ENCODE measurements at places on chromosomes 12 and 14.

GRCh38 chr12:59173695-59174094 is 253.4 kb upstream of the LRIG3 start:
- no peak for DNase-seq

DNA sequence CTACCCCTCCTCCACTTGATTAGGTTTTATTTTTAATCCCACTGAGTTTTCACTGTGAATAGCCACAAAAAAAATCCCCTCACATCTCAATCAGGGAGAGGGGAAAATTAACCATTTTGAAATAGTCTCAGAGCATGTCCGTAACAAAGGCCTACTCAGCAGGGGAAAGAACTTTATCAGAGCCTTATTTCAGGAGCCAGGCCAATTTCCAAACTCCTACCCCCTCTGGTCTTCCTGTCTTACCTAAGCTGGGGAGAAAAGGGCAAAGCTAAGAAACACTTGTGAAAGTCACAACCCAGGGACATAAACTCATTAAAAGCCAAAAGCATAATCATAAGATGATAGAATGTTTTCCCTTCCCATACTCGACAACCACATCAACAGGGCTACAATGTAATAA is 260.3 kb upstream of the DIO3 start:
- DNase-seq = no peak

DNA sequence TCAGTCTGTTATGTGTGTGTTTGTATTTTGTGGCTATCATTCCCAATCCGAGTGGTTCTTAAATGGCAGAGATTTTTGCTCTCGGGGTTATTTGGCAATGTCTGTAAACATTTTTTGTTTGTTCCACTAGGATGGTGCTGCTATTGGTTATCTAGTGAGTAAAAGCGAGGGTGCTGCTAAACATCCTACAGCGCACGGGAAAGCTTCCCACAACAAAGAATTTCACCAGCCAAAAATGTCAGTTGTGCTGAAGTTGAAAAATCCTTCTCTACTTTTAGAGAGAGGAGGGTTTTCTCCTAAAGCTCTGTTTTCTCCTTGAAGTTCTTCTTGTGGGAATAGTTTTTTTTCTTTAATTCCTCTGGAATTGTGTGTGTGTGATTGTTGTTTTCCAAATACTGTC is 2.4 kb downstream of the EXD2 start:
- no peak for DNase-seq

- DNase-seq = no peak
Measured at GRCh38 chr12:3469711-3470110, 21.3 kb upstream of the PRMT8 start.

GRCh38 chr12:110006115-110006514 is 6.9 kb downstream of the ANKRD13A start:
- DNase-seq = no peak

DNA sequence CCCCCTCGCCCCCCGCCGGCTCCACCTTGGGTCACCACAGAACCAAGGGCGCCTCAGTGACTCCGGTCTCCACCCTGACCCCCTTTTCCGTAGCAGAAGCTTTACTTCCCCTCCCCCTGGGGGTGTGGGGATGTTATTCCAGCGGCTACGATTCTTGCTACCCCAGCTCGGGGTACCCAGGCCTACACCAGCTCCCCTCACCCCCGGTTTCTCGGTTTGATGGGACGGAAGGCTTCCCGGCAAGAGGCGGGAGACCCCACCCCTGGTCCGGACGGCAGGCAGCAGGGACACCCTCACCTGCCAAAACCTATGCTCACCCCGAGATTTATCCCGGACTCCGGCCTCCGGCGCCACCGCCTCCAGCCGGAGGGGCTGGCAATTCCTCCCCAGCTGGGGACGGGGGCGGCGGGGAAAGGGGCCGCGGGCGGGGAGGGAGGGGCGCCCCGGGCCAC is 619 bp downstream of the RAB15 start:
- no peak for DNase-seq

GRCh38 chr12:80884651-80885050 is 53.1 kb downstream of the LIN7A start:
- DNase-seq = no peak

DNA sequence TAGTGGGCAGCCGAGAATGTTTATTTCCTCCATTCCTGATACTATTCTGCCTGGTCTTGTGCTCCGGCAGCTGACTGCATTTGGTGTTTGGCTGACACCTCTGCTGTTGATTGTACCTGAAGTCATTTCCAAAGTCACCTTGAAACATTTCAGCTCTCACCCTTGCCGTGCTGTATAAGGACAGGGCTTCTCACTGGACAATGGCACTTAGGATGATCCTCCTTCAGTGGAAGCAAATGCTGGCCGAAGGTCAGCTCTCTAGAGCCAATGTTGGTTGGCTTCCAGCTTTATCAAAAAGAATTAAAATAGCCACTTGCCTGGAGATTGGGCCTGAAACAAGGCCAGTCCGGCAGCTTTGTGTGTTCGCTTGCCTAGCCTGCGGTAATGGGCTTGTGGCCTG is 44.0 kb downstream of the ACACB start:
- DNase-seq = no peak

- DNase-seq = no peak
Measured at GRCh38 chr12:44127966-44128710, 292.3 kb downstream of the TMEM117 start.

- DNase-seq = no peak
Measured at GRCh38 chr12:133106253-133106652, 23.8 kb downstream of the ZNF891 start.

DNA sequence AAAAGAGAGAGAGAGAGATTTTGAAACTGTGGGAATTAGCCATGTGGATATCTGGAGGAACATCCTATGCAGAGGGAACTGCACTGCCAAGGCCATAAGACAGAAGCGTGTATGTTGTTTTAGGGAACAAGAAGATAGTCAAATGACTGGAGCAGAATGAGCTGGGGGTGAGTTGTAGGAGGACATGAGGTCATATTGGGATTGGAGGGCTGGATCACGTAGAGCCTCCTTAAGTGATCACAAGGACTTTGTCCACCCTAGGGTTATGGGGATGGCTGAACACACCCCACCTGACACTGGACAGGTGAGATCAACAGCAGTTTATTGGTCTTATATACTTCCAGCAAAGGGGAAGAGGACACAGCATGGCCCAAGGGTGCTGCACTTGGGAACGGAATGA is 8.2 kb upstream of the CGRRF1 start:
- no peak for DNase-seq

GRCh38 chr14:64762044-64763034 is 58.1 kb downstream of the PLEKHG3 start:
- DNase-seq = no peak

DNA sequence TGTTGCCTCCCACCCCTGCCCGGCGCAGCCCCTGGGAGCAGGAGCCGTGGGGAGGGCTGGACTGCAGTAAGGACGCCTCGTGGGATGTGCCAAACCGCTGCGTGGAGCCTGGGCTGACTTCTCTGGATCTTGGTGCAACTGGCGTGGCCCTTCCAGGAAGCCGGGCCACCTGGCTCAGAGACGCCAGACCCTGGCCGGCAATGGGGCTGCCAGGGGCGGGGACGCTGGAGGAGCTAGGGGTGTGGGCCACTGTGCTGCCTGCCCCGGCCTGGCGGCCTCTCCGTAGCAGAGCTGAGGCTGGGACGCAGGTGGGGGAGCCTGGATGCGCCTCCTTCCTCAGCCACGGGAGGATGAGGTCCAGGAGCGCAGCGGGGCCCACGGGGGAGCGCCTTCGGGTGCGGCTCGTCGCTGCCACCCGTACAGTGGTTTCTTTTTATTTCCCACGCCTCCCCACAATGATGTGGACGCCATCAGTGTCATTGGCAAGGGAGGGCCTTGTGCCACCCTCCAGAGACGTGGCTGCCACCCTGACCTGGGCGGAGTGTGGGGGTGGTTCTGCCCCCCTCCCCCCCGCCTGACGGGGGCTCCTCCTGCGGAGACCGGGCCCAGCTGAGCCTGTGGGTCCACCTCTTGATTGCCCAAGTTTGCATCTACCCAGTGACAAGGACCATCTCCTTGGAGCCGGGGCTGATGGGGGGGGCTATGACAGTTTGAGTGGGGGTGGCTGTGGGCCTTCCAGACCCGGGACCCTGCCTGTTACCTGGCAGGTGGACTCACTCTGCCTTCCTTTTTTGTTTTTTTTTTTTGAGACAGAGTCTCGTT is 11.3 kb downstream of the DDX51 start:
- DNase-seq = no peak

DNA sequence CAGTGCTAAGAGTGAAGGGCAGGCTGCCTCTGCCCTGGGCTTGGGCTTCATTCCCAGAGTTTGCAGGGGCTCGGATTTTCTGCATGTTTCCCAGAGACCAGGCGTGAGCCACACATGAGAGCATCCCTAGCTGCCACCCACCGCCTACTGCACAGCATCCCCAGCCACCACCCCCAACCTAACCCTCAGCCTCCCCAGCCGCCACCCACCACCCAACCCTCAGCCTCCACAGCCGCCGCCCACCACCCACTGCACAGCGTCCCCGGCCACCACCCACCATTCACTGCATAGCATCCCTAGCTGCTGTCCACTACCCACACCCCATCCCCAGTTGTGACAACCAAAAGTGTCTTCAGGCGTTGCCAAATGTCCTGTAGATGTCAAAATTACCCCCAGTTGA is 22.6 kb downstream of the FGF6 start:
- no peak for DNase-seq

- DNase-seq = no peak
Measured at GRCh38 chr12:43206396-43206795, 345.6 kb downstream of the ADAMTS20 start.

DNA sequence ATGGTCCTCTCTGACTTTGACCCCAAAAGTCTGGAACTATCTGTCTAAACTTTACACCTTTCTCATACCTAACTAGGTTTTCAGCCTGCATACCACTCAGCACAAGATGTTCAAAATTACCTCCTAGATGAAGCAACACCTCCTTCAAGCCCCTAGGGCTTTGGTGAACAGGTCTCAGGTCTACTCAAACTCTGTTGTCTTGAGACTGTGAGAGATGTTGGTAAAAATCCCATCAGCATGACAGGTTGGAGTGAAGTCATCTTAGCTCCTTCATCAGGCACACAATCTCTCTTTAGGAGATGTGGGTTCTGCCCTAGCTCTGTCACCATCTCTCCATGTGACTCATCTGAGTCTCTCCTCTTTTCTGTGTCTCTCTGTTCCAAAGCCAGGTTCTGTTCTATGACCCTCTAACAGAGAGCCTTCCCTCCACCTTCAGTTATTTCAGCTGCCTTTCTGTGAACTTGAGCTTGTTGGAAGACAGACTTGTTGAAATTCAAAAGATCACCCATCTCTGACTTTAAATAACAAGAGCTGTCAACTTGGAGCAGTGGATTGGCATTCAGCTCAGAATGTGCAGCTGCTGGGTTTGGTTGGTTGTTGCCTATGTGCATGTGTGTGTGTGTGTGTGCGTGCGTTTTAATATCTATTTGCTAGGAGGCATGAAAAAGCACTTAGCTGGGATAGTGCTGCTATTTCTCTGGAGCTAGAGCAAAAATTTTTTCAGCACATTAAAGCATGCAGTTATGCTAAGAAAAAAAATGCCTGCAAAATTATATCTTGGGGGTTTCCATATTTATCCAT is 130.7 kb downstream of the CRACR2A start:
- no peak for DNase-seq

DNA sequence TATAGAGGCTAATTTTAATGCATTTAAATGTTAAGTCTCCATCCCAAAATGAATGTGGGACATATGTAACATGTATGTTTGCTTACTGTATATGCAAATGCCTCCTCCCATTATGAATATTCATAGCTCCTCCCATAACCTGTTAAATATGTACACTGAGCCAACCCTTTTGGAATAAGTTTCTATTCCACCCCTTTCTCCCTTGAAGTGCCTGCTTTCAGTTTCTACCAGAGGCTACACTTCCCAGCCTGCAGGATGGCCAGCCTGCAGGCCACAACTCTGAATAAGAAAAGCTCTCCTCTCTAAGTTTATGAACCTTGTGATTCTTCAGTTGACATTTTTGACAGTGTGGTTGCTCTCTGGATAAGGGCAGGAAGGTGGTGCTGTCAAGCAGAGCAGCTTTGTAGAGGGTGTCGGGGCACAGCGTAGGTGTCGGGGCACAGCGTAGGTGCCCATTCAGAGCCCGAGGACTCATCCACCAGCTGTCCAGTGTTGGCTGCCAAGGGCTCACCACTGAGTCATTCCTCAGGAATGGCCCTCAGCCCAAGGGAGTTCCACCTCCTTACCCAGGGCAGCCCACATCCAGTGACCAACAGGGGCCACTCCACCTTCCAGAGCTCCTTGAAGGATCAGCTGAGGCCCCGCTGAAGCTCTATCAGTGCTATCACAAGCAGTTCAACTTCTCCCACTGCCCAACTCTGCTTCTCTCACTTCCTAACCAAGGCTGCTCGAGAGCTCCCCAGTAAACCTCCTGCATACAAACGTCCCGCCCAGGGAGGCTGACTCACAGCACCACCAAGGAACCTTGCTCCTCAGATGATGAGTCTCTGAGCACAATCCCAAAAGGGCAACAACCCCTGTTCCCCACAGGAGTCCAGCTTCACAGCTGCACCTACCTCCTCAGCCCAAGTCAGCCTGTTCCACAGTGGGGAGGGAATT is 31.4 kb downstream of the VWF start:
- DNase-seq = no peak

GRCh38 chr14:23725980-23726710 is 90.0 kb downstream of the DHRS2 start:
- no peak for DNase-seq

- DNase-seq = no peak
Measured at GRCh38 chr14:102971314-102971713, 48.9 kb downstream of the AMN start.

DNA sequence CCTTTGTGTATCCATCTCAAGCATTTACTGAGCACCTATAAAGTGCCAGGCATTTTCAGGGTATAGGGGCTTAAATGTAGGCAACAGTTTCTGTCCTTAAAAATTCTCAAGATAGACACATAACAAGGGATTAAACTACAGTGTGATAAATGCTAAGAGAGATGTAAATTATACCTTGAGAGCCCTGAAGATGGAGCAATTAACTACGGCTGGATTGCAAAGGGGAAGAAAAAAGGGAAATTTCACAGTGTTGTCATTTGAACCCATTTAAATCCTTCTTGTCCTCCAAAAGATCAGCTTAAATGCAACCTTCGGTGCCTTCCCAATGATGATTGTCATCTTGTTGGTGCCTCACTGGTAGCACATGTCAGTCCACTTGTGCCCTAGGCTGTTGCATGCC is 11.5 kb upstream of the IL26 start:
- DNase-seq = no peak

DNA sequence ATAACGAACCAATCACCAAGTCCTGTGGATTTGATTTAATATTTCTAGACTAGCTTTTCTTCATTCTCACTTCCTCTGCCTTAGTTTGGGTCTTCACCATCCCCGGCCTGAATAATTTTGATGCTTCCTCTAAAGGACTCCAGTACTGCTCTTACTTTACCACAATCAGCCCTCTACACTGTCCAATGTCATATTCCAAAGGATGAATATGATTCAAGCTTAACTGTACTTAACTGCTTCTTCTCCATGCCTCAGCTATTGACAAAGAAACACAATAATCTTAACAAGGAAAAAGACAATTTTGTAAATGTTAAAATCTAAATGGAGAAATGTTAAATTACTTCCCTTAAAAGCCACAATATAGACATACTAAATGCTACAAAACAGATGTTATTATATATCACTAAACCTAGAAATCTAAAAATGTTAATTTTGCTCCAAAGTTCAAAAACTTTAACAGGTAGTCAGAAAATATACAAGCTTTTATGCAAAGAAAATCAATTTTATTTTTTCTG is 70.2 kb downstream of the STXBP6 start:
- DNase-seq = no peak

- no peak for DNase-seq
Measured at GRCh38 chr14:36177489-36177888, 967 bp upstream of the PTCSC3 start.

Data from stimulated activated naive B cell treated with anti-CD40 and anti-IgM and Interleukin-4, amounts not matched to agents 10 μg/mL and 1 μg/mL and 100 μg/mL, for 72 hours (primary cell).